Activated naive CD8-positive, alpha-beta T cell treated with anti-CD3 and anti-CD28 coated beads, Interleukin-2, amount 10 ng/mL, durations not matched to agents 7 days and 5 days (primary cell): ENCODE measurements at places on chromosomes 5 and 9. TPM values are rescaled to one million over a fixed set of nuclear protein-coding genes. Genes with fewer than 3 reads are reported as not detected.

The ENC1 gene
- 0.96 TPM for total RNA-seq

The LHX6 gene
- total RNA-seq = not detected

The RASGEF1C gene
- total RNA-seq = not detected

The LVRN gene
- total RNA-seq = not detected

The TENT4A gene
- 47.0 TPM for total RNA-seq
